ENCODE measurements at places on chromosomes 3 and 15.

- DNase-seq: no peak
Measured at GRCh38 chr3:61333192-61333961, 82.1 kb upstream of the FHIT start.

DNA sequence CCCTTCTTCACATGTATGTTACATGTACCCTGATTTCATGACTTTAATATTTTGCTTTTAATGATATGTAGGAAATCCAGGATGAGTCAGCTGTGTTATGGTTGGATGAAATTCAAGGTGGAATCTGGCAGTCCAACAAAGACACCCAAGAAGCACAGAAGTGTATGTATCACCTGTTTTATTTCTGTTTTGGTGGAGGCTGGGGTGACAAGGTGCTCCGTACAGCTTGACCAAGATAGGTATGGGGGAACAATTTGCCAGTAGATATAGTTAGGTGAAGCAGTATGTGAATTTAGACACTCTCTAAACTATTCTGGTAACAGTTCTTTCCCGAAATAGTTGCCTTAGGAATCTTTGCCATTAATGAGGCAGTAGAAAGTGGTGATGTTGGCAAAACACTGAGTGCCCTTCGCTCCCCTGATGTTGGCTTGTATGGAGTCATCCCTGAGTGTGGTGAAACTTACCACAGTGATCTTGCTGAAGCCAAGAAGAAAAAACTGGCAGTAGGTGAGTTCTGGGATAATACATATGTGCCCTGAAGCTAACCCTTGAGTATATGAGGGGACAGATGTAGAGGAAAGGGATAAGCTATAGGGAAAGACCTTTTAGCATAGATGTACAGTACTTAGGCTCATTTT lies 63.7 kb upstream of the CRTC3 start:
- DNase-seq: no peak

DNA sequence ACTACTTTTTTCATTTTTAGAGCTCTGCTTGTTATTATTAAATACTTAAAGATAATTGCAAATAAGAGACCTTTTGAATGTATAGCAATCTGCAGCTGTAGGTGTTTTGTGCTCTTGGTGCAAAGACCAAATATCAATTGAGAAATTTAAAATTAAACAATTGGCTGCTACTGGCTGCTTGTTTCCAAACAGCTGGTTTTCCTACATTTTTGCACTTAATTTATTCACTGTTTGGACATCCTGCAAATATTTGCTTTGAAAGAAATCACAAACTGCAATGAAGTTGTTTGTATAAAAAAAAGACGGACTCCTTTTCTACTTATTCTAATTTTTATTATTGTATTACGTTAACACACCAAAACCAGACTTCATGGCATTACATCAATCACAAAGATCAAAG lies 35.6 kb downstream of the MED12L start:
- DNase-seq: no peak

DNA sequence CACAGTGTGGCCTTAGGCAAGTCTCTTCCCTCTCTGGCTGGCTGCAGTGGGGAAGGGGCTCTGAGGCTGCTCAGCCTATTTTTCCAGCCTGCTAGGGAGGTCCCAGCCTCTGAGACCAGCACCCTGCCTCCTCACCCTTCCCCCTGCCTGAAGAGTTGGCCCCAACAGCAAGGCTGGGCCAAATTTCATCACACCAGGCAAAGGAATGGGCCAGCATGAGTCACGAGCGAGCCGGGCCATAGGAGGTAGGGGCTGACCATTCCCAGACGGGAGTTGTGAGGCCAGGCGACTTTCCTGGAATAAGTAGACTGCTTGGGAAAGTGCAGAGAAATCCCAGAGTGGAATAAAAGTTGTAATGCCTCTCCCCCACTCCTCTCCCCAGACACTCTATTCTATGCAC lies 5.7 kb upstream of the FBLN2 start:
- no peak for DNase-seq

DNA sequence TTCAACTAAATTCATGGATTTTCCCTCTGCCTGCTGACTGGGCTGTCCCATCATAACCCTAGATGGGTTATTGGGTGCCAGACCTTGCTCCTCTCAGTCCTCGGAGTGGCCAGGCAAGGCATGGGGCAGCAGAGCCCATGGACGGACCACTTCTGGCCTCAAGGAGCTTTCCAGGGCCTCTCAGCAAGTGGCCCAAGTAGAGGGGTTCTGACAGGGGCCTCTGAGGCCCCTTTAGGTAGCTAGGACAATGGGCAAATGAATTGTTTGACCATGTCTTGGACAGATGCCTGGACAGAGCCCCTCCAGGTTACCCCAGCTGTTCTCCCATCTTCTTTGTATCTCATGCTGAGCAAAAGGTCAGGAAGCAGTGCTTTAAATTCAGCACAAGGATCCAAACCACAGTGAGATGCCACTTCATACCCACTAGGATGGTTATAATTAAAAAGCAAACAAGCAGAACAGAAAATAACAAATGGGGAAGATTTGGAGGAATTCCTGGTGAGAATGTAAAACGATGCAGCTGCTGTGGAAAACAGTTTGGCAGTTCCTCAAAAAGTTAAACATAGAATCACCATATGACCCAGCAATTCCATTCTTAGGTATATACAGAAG lies 61.6 kb downstream of the SPSB4 start:
- DNase-seq: no peak

DNA sequence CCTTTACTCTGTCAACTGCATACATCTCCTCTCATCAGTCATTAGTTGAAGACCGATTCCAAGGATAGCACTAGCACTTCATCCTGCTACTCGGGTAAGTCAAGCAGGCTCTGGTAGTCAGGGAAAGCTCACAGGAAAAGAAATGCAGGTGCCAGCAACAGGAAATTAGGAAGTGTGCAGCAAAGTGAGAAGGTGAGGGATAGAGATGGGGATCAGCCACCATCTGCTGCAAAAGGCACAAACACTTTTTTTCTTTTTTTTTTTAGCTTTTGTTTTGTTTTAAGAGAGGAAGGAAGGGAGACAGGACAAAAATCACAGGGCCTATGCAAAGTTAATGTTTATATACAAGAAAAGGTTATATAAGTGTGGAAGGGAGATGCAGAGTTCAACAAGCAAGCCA lies 9.0 kb upstream of the BTLA start:
- no peak for DNase-seq

DNA sequence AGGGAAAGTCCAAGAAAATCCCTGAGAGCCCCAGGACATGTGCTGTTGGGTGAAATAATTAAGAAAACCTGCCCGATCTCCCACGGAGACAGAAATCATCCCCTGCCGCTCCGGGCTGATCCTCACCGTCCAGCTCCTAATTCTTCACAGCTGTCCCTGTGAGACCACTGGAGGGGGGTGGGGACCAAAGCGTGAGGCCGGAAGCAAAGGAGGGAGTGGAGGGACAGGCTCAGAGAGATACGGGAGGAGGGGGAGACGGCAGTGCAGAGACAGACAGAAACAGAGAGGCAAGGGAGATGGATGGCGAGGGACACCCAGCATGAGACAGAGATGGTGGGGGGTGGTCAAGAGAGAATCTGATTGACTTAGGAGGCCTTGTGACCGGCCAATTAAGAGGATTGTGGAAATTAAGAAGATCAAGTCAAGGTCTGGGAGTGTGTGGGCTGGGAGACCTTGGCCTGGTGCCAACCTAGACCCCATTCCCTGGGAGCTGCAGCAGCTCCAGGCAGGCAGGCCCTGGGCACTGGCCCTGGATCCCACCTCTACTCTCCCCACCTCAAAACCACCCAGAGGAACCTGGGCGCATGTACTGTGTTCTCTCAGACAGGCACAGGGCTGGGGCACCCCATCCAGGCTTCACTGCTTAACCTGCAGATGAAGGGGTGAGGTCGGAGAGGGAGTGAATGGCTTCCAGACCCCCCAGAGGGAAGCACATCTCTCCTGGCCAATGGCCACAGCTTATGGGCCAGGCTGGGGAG lies 113.2 kb upstream of the ALDH1A3 start:
- DNase-seq: no peak

- DNase-seq: no peak
Measured at GRCh38 chr3:77667901-77668300, 628.0 kb downstream of the ROBO2 start.

DNA sequence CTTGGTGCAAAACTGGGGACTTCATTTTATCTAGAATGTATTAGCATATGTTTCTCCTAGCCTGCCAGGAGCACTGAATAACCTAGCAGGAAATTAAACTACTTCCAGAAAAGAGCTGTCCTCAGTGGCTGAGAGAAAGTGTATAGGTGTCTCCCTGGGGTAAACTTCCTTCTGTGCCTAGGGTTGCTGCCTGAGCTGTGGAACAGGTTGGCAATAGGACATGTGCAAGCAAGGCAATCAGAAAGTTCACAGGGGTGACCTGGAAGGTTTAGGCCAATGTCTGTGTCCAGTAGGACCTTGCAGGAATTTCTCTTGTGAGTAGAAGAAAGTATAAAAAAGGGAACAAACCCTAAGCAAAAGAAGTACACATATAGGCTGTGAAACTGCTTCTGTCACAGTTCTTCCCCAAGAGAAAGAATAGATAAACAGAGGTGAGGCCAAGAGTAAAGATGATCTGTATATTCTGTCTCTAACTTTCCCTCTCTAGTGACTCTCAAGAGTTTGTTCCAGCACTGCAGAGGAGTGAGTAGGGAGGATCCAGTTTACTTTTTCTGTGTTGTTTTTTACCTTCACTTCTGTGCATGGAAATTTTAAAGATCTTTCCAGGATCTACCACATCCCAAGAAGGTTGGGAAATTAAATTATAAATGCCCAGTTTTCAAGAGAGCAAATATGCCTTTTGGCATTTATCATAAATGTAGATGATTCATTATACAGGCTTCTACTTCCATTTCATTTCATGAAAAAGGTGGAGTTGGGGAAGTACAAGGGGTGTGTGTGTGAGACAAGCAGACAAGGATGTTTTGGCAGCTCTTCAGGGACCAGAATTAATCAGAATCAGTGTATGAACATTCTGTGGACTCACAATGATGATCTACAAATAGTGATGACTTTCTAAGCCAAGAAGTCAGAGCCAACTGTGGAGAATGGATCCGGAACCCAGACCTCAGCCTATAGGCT lies 155.2 kb downstream of the RBPMS2 start:
- no peak for DNase-seq

DNA sequence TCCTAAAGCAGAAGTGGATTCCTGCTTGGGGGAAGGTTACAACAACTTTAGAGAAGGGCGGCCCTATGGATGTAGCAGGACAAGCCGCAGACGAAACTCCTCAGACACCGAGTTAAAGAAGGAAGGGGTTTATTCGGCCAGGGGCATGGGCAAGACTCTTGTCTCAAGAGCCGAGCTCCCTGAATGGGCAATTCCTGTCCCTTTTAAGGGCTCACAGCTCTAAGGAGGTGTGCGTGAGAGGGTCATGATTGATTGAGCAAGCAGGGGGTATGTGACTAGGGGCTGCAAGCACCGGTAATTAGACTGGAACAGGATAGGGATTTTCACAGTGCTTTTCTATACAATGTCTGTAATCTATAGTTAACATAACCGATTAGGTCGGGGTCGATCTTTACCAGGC lies 879 bp upstream of the PDHB start:
- DNase-seq: no peak

DNA sequence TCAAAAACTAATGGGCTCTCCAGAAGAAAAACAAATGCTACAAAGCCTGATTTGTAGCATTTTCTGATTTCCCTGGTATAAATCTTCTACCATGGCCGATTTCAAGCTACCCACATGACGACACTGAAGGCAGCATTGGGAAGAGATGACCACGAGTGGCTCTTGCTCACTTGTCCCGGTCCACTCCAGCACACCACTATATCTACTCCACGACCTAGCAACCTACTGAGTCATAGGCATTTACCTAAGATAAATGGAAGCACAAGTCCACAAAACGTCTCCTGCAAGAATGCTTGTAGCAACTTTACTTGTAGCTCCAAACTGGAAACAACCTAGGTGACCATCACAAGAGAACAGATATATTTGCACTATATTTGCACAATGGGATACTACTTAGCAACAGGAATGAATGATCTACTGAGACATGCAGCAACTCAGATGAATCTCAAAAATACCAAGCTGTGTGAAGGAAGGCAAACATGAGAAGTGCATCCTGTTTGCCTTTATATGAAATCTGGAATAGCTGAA lies 60.8 kb upstream of the HES1 start:
- no peak for DNase-seq

DNA sequence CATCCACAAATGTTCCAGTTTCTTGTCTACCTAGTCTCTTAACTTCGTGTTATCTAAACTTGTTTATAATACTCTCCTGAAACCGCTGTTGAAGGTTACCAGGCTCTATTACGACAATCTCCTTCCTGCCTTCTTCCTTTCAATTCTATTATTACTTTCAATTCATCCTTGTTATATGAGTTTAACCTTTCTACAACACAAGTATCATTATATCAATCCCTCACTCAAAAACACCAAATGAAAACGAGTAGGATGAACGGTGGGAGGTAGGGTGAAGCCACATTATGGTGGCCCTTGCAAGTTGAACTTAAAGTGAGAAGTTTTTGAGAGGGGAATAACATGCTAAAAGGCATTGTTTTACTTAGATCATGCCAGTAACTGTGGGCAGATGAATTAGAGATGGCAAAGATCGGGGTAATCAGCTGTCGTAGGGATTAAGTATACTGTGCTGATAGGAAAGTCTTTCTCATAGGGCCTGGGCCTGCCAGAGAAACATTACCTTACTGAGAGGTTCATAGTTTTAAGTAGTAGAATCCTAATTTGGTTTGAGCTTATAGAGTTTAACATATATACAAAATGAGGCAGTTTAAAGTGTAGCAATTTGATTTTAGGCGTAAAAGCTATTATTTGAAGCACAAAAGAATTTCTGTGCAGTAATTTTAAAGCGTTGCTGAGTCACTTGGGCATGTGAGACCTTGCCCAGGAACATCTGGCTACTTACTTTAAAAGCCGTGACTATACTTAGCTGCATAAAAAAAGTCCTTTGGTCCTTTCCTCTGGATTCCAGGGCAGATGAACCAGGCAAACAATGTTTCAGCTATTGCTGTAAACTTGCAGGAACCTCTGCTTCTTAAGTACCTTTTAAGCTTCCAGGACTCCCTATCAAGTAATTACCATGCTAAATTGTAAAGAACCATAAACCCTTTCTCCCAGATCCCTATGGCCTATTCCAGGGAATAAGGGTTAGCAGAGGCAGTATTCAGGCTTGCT lies 3.3 kb upstream of the CEP97 start:
- no peak for DNase-seq

DNA sequence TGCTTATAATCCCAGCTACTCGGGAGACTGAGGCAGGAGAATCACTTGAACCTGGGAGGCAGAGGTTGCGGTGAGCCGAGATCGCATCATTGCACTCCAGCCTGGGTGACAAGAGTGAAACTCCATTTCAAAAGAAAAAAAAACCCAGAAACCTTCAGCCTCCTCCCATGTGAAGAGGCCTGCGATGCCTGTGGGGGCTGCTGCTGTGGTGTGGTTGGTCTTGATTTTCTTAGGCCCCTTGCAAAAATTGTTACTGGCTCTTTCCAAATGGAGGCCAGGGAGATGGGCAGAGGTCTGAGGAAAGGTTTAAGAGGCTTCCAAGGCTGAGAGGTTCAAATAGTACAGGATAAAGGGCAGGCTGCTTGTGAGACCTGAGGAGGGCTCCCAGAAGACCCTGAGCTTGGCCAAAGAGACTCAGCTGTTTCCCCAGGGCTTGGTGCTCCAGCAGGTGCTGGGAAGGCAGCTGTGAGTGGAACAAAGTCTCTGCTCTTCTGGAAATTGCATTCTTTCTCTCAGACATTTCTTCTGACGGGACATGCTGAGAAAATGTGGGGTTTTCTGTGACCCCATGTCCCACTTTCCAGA lies 18.4 kb downstream of the GCSAM start:
- no peak for DNase-seq

Data from NCI-H2029 treated with DMSO at 0.1 percent for 48 hours (cell line).